NCI-H2081 treated with DMSO at 0.1 percent for 48 hours (cell line): ENCODE measurements at places on chromosomes 2 and 18.
A peak's percentile ranks its signal among the peaks of the same experiment; 100 is the strongest.

- no peak for DNase-seq
Measured at GRCh38 chr2:46977280-46977665, 61.7 kb upstream of the MCFD2 start.

DNA sequence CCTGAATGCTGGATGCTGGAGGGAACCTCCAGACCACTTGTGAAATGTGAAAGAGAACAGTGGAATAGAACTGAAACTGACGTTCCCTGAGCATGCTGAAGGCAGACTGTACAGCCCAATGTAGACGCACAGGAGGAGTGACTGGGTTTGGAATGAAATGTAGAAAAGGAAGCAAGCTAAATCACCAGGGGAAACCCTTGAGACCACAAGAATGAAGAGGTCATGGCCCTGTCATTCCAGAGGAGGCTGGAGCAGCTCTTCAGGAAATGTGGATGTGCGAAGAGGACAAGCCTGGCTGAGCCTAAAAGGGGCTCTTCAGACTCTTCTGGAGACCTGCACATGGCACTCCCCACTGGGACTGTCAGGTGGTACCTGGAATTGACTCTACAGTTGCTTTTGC lies 118.5 kb upstream of the ALPP start:
- no peak for DNase-seq

GRCh38 chr2:230328155-230328458 lies 1.1 kb downstream of the SP140L start:
- DNase-seq: no peak

DNA sequence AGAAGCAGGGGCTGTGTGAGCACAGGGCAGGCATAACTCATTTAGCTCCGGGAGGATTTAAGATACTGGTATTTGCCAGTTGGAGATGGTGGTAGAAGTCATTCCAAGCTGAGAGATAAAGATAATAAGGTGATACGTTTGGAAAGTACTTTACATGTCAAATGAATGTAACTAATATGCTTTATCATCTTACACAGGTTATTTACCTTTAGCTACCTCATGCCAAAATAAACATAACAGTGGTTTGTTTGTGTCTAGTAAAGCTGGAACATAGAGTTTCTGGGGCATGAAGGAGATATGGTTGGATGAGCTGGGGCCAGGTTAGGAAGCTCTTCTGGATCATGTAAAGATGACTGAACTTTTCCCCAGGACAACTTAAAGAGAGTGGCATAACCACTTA lies 126.9 kb upstream of the PIK3C3 start:
- DNase-seq: peak; percentile 5

DNA sequence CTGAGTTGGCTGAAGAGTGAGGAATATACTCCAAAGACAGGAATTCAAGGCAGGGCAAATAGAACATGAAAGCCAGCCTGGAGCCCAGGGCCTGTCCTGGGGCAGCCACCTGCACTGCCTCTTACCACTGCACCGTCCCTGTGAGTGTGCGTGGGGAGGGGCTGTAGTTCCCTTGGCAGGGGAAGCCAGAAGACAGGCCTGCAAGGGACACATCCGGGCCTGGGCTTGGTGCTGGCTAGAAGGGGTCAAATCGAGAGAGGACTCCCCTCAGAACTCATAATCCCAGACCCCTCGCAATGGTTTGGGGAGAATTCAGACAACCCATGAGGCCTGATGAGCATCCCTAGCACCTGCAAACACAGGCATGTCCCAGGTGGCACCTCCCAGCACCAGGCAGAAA lies 87.0 kb downstream of the HDAC4 start:
- DNase-seq: no peak

DNA sequence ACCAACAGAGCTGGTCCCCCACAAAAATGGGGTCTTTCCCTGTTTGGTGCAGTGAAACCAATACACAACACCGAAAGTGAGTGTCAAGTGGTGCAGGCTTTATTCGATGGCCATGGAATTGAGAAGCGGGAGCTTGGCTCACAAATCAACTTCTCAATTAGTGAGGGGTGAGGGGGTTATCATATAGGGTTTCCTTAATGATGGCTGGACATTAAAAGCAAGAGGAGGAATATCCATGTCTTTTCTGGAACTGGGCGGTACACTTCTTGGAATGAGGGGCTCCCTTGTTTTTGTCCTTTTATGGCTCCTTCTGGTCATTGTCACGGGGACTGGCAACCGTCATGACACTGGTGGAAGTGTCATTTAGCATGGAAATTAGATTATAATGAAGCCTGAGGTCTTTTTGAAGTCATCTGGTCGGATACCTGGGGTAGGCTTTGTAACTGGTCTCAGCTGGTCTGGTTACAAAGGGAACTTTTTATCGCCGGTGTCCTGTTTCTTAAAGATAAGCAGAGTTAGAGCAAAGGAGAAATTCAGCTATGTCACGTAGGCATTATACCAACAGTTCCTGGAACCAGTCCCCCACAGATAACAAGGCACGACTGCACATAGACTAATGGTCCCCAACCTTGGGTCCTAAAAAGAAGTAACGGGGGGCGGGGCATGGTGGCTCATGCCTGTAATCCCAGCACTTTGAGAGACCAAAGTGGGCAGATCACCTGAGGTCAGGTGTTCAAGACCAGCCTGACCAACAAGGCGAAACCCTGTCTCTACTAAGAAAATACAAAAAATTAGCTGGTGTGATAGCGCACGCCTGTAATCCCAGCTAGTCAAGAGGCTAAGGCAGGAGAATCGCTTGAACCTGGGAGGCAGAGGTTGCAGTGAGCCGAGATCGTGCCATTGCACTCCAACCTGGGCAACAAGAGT lies 93.5 kb upstream of the NDUFV2 start:
- no peak for DNase-seq

GRCh38 chr2:118013221-118013723 lies 598 bp downstream of the CCDC93 start:
- DNase-seq: no peak

DNA sequence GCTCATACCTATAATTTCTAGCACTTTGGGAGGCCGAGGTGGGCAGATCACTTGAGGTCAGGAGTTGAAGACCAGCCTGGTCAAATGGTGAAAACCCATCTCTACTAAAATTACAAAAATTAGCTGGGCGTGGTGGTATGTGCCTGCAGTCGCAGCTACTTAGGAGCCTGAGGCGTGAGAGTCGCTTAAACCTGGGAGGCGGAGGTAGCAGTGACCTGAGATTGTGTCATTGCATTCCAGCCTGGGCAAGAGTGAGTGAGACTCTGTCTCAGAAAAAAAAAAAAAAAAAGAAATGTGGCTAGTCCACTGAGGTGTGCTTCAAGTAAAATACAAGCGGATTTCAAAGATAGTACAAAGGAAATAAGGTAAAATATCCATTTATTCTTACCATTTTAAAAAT lies 46.2 kb downstream of the RBKS start:
- no peak for DNase-seq

GRCh38 chr2:194725169-194725568 lies 931.9 kb upstream of the SLC39A10 start:
- no peak for DNase-seq

DNA sequence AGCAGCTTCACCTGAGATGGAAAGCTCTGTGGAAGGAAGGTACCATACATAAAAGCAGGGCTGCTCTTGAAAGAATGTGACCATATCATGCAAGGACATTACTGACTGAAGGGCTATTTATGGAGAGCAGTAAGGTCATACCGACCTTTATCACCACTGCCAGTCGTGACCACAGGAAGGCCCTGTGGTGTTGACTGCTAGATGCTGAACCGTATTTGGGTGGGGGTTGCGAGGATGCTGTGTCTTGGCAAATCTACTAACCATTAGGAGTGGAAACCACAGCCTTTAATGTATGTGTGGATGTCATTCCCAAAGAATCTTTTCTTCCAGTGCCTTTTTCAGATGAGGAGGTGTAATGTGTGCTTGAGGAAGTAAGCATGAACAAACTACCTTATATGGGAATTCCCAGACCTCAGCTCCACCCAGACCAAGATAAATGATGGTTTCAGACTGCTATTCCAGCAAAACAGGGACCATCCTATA lies 60.8 kb downstream of the LIMS1 start:
- DNase-seq: no peak

- DNase-seq: no peak
Measured at GRCh38 chr18:48987821-48988220, 37.1 kb upstream of the SMAD7 start.

DNA sequence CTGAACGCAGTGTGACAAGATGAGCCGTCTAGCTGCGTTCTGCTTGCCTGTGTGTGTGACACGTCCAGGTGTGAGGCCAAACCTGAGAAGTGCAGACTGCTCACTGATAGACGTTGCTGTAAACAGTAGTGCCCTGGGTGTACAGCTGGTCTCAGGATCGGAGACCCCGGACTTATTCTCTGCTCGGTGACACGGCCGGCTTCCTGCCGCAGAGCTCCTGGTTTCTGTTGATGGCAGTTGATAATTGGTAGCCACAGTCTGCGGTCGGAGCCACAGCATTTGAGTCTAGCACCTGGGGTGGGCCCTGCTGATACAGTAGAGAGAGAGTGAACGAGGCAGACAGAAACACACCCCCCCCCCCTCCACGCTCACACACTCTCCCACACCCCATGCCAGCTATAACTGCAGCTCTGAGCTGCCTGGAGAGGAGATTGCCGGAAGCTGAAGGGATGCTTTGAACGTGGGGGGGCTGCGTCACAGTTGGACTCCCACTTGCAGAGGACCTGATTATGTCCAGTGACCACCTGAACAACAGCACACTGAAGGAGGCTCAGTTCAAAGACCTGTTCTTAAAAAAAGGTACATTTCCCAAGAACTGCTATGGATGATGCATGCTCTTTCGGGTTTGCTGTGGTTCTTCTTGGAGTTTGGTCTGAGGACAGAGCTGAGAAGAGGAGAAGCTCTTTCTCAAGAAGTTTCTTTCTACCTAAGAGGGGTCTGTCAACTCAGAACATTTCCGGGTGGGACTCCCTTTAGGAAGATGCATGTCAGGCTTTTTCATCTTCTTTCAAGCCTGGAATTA lies 114.0 kb downstream of the FAM210A start:
- no peak for DNase-seq

- DNase-seq: no peak
Measured at GRCh38 chr2:233116946-233117345, 56.8 kb downstream of the INPP5D start.

GRCh38 chr18:3972291-3972930 lies 482.7 kb downstream of the DLGAP1 start:
- no peak for DNase-seq

GRCh38 chr18:57198073-57198472 lies 51.2 kb downstream of the BOD1L2 start:
- no peak for DNase-seq

GRCh38 chr2:189566046-189566445 lies 14.5 kb downstream of the SLC40A1 start:
- no peak for DNase-seq

- no peak for DNase-seq
Measured at GRCh38 chr2:176535467-176536113, 266.3 kb downstream of the MTX2 start.

DNA sequence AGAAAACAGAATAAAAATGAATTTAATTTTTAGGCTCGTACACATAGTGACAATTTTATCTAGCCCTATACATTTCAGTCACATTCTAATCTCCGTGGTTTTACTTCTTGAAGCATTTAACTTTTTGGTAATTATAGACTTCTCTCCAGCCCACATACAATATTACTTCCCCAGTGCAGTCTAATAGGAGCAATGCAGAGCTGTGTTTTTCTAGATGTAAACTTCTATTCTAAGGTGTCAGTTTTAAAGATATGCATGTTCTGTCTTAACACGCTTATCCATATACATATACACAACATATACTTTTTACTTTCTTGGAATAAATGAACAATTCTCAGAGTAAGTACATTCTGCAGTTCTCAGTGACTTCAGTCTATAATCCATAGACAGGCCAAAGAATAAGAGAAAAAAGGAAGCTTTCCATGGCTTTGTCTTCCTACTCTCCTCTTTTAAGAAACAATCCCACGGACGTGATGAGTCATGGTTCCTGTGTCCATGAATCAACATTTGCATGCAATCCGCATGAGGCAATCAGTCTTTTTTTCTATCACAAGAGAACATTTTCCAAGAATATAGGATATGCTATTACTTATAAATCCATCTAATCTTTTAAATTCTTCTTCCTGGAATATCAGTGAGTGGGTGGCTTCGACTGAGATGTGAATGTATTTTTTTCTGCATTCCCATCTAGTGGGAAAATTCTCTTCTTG lies 42.8 kb downstream of the CCDC102B start:
- DNase-seq: no peak

DNA sequence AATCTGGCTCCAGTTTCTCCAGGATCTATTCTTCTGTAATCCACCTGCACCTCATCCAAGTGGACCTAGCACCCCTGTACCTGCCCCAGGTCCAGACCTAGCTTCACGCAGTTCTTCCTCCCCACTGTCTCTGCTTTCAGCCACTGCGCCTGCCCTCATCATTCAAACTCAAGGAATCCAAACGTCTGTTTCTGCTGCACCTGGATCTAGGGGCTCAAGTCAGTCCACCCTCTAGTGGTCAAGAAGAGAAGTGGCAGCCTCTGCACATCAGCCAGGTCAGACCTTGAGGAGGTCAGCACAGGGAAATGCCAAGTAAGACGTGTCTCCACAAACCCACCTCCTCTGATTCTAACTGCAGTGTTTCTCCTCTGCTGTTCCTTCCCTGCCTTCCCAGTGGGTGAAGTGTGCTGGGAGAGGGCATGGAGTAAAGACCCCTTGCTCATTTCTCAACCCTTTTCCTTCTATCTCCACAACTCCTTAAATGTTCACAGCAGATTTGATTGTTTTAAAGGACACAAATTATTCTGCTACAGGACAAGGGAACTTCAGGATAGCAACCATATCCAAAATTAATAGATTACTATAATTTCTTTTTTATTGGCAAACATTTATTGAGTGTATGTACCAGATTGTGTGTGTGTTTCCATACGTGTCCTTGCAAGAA lies 8.6 kb upstream of the RNF152 start:
- DNase-seq: no peak

- no peak for DNase-seq
Measured at GRCh38 chr2:6747433-6747832, 118.3 kb downstream of the CMPK2 start.

GRCh38 chr2:37544591-37545031 lies 126.8 kb downstream of the CDC42EP3 start:
- DNase-seq: no peak

DNA sequence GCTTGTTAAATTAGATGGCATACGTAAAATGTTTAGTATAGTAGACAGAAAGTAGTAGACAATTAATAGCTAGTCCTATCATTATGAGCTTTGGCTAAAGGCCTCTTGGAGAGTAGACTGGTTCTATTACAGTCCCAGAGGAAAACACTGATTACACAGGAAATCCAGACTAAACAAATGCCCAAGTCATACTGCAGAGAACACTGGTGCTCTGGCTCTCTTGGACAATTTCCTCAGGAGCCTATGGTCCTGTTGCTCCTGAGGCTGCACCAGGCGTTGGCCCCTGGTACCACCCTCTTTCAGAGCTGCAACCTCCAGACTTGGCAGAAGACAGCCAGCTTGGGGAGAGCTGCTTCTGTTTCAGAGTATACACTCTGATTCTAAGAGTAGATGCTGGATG lies 41.8 kb downstream of the STAT1 start:
- DNase-seq: no peak
